ENCODE measurements at places on chromosomes 5 and 9. TPM values are rescaled to one million over a fixed set of nuclear protein-coding genes. Genes with fewer than 3 reads are reported as not detected.

DNA sequence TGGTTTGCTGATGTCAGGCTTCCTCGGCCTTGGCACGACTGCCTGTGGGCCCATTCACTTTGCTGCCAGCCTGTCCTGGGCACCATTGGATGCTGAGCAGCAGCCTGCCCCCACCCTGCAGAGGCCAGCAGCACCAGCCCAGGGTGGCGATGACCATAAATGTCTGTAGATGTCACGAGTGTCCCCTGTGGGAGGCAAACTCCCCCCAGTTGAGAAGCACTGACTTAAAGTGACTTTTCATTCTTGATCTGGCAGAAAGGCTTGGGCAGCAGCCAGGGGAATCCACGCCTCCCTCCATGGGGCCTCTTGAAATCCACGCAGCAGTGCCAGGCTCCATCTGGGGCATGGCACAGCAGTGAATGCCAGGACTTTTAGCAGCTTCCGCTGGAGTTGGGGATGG, 21.8 kb downstream of the IRX4 start:
- peaks cover 30% of the 10 kb centered on the region for H3K27me3 ChIP-seq
- no peak overlapping the region for H3K27ac ChIP-seq
- H3K4me1 ChIP-seq, result no peaks in the 10 kb centered on the region
- H3K4me3 ChIP-seq, result no peak overlapping the region
- no peaks in the 10 kb centered on the region for H3K36me3 ChIP-seq

- H3K4me3 ChIP-seq, result no peak overlapping the region
- no peaks in the 10 kb centered on the region for H3K27me3 ChIP-seq
- H3K4me1 ChIP-seq, result no peaks in the 10 kb centered on the region
- no peaks in the 10 kb centered on the region for H3K36me3 ChIP-seq
Observed at GRCh38 chr9:108397286-108397685, 458.5 kb downstream of the ACTL7B start.

DNA sequence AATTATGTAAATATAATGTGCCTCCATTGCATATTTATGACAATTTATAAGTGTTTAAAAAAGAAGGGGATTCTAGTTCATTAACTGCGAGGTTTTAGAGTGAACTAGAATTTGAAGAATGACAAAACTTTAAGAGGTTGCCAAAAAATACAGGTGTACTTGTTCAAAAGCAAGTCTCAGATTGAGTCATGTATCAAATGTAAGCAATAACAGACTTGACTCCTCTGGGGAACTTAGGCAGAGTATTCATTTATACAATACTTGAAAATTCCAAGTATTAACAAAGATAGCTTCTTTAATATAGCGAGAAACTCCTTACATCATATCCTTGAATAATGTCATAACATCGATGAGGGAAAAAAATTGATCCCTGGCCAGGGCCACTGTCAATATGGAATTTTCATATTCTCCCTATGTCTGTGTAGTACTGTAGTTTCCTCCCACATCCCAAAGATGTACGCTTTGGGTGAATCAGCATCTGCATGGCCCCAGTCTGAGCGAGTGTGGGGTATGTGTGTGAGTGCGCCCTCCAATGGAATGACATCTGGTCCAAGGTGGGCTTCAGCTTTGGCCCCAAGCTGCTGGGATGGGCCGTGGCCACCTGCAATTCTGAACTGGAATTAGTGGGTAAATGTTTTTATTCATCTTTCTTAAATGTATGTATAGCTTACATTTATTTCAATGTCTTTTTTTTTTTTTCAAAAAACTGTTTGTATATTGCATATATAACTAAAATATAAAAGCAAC, 70.1 kb downstream of the RIC1 start:
- no peak overlapping the region for H3K4me3 ChIP-seq
- peaks cover 35% of the 10 kb centered on the region for H3K36me3 ChIP-seq
- H3K27me3 ChIP-seq, result no peaks in the 10 kb centered on the region
- DNase-seq, result no peak

- H3K27me3 ChIP-seq, result no peaks in the 10 kb centered on the region
- peaks cover 10% of the 10 kb centered on the region for H3K4me1 ChIP-seq
- no peak overlapping the region for H3K27ac ChIP-seq
- no peak for DNase-seq
- H3K4me3 ChIP-seq, result no peak overlapping the region
- H3K36me3 ChIP-seq, result no peaks in the 10 kb centered on the region
Observed at GRCh38 chr5:126925482-126925881, 104.9 kb downstream of the MARCHF3 start.

- peaks cover 44% of the 10 kb centered on the region for H3K4me1 ChIP-seq
- H3K27me3 ChIP-seq, result no peaks in the 10 kb centered on the region
- H3K4me3 ChIP-seq, result no peak overlapping the region
- DNase-seq, result no peak
Observed at GRCh38 chr5:139138809-139139208, 59.4 kb downstream of the SIL1 start.

GRCh38 chr9:16413509-16414016, 456.9 kb downstream of the BNC2 start:
- peaks cover 16% of the 10 kb centered on the region for H3K4me1 ChIP-seq
- no peak overlapping the region for H3K4me3 ChIP-seq
- DNase-seq, result no peak
- H3K27ac ChIP-seq, result no peak overlapping the region
- H3K36me3 ChIP-seq, result peaks cover 2% of the 10 kb centered on the region

- H3K27ac ChIP-seq, result no peak overlapping the region
- no peaks in the 10 kb centered on the region for H3K27me3 ChIP-seq
- H3K4me3 ChIP-seq, result no peak overlapping the region
- no peaks in the 10 kb centered on the region for H3K36me3 ChIP-seq
Observed at GRCh38 chr5:154677921-154678320, 77.3 kb upstream of the LARP1 start.

DNA sequence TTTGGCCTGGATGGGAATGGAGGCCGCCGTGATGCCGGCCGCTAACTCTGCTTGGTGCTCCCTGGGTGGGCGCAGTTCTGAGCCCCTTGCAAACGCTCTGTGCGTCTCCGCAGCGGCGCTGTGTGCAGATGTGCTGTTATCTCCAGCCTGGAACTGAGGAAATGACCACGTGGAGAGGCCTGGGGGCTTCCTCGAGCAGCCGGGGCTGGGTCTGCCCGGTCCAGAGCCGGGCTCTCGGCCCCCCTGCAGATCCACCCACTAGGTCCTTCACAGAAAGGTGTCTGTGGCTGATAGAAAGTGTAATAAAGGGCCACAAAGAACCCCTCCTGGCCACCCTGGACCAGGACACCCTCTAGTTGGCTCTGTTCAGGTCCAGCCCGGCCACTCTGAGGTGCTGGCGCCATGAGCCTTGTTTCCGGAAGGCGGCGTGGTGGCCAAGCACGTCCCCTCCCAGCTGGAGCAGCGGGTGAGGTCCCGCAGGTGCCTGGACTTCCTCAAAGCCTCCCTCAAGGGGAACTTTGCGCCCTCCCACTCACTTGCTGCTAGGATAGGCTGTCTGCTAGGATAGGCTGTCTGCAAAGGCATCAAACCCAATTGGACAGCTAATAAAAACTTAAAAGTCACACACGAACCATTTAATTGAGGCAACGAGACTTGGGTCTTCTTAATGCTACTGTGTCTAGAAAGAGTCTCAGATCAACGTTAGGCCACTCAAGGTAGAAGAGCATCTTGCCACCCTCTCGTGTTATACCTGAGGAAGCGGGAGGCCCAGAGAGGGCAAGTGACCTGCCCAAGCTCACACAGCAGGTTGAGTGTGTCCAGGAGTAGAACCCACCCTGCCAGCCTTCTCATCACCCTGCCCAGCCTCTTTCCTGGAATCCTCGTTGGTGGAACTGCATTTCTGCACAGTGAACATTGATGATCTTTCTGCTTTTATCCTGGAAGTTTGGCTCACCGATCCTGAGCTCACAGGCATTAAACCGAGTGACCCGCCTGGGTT, 109.3 kb upstream of the FCN2 start:
- H3K27ac ChIP-seq, result no peak overlapping the region
- no peaks in the 10 kb centered on the region for H3K27me3 ChIP-seq
- peaks cover 19% of the 10 kb centered on the region for H3K36me3 ChIP-seq

DNA sequence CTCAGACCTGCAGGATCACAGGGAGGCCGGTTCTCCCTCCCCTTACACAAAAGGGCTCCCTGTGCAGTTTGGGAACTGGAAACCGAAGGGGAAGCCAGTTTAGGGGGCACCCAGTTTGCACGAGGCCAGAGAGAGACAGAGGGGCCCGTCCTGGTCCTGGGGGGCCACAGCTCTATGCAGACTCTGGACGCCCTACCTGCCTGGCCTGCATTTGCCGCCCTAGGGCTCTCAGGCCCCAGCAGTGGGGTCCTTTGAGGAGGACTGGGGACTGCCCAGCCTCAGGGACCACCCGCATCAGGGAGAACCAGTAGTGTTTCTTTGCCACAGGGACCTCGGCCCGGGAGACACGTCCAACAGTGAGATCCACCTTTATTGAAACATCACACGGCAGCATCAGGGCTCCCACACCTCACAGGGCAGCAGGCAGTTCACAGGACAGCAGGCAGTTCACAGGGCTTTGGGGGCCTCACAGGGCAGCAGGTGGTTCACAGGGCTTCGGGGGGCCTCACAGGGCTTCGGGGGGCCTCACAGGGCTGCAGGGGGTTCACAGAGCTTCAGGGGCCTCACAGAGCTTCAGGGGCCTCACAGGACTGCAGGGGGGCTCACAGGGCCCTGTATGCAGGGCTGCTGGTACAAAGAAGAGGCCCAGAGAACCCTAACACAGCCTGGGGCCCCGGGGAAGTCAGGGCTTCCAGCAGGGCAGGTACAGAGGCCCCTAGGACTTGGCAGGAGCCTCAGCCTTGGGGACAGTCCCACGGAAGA, 648 bp upstream of the NSMF start:
- no peak for DNase-seq
- H3K4me1 ChIP-seq, result peaks cover 4% of the 10 kb centered on the region
- peak overlapping the region; percentile 55 for H3K4me3 ChIP-seq
- no peak overlapping the region for H3K27ac ChIP-seq
- peaks cover 24% of the 10 kb centered on the region for H3K27me3 ChIP-seq
- peaks cover 3% of the 10 kb centered on the region for H3K36me3 ChIP-seq

- H3K36me3 ChIP-seq, result peaks cover 2% of the 10 kb centered on the region
- no peak overlapping the region for H3K4me3 ChIP-seq
- peaks cover 7% of the 10 kb centered on the region for H3K4me1 ChIP-seq
Observed at GRCh38 chr5:126410623-126411022, 12.6 kb upstream of the GRAMD2B start.

GRCh38 chr5:147015405-147015804, 136.8 kb upstream of the PPP2R2B start:
- H3K36me3 ChIP-seq, result no peaks in the 10 kb centered on the region
- DNase-seq, result no peak
- H3K27ac ChIP-seq, result no peak overlapping the region

DNA sequence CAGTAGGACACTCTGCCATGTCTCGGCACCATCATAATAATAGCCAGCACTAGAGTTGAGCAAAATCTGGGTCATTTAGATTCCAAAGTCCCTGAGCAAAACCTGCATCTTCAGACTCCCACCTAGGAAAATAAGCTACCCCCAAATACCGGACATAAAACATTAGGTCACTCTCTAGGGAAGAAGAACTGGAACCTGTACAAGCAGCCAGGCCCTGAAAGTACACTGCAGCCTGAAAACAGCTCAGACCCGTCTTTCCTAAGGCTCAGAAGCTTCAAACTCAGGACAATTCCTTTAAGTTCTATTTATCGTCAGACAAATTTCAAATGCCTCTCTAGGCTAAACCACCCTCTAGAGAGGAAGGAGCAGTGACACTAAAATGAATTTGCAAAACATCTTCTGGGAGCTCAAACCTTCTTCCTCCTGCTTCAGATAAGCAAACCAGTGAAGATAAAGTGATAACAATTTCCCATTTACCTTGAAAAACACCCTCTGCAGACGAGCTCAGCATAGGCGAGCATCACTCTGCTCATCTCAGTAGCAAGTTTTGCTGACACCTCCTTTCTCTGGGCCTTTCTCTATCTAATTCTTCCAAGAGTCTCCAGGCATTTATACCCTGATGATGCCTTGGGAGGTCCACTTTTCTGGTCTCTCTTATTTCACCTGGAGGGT, 34.0 kb downstream of the ADAM19 start:
- peaks cover 16% of the 10 kb centered on the region for H3K4me1 ChIP-seq
- H3K27ac ChIP-seq, result peak overlapping the region; percentile 28
- DNase-seq, result no peak
- no peak overlapping the region for H3K4me3 ChIP-seq
- no peaks in the 10 kb centered on the region for H3K27me3 ChIP-seq

DNA sequence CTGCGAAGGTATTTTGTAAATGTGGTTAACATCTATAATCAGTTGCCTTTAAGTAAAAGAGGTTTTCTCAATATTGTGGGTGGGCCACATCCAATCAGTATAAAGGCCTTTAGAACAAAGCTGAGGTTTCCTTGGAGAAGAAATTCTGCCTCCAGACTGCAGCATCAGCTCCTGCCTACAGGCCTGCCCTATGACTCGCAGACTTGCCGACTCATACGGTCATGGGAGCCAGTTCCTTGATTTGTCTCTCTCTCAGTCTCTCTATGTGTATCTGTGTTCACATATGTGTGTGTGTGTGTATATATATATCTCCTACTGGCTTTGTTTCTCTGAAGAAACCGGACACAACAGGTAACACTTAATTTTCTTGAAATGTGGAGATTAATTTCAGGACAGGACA, 45.3 kb downstream of the SLC36A1 start:
- peaks cover 14% of the 10 kb centered on the region for H3K4me1 ChIP-seq
- no peak overlapping the region for H3K27ac ChIP-seq
- no peak overlapping the region for H3K4me3 ChIP-seq
- H3K36me3 ChIP-seq, result peaks cover 5% of the 10 kb centered on the region
- no peak for DNase-seq

DNA sequence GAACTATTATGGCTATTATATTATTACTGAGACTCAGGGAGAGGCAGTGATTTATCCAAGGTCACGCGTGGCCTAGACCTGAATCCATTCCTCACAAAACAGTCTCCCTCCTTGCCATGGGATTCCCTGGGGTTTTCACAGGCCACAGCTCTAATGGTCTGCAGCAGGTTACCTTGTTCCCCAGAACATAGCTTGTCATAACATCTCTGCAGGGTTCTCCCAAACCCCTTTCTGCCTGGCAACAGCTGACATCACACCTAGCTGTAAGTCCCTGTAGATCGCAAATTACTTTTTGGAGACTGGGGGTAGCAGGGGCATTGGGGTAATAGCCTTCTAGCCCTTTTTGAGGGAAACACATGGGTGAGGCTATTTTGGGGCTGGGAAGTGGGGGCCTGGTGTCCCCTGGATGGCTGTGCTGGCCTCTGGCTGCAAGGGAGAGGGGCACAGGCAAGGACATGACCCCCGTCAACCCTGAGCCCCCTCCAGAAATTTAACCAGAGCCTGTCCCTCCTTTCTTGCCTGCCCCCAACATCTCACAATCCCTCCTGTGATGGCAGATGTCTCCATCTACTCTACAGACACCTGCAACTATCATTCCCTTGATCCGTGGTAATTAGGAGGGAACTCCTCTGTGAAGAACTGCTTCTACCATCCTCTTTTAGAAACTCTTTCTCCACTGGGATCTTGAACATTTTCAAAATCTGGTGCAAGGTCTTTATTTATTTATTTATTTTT, 1.3 kb downstream of the CD74 start:
- H3K36me3 ChIP-seq, result no peaks in the 10 kb centered on the region
- H3K27ac ChIP-seq, result peak overlapping the region; percentile 89
- H3K4me1 ChIP-seq, result peaks cover 21% of the 10 kb centered on the region
- no peaks in the 10 kb centered on the region for H3K27me3 ChIP-seq
- no peak for DNase-seq

Gene SCGB3A2
- total RNA-seq, result 0.49 TPM

Gene IL7R
- 0.25 TPM for total RNA-seq

Gene EGFLAM
- total RNA-seq, result 6.8 TPM

Gene SPATA31D4
- total RNA-seq, result not detected

Gene CDKN2B-AS1
- 10.8 TPM for total RNA-seq

Gene S1PR3
- total RNA-seq, result 38.3 TPM

Gene C8G
- total RNA-seq, result 1.5 TPM

Gene IFNA2
- total RNA-seq, result 0.34 TPM

Gene MVB12B
- total RNA-seq, result 38.0 TPM

Data from mesothelial cell of epicardium (in vitro differentiated cells).